ENCODE measurements at places on chromosomes 12 and 14.

GRCh38 chr14:97106166-97106565, 309.0 kb downstream of the VRK1 start:
- no peak for DNase-seq

GRCh38 chr12:103687253-103687652, 100.2 kb downstream of the STAB2 start:
- no peak for DNase-seq

GRCh38 chr12:110913119-110914056, 7.0 kb downstream of the MYL2 start:
- no peak for DNase-seq

DNA sequence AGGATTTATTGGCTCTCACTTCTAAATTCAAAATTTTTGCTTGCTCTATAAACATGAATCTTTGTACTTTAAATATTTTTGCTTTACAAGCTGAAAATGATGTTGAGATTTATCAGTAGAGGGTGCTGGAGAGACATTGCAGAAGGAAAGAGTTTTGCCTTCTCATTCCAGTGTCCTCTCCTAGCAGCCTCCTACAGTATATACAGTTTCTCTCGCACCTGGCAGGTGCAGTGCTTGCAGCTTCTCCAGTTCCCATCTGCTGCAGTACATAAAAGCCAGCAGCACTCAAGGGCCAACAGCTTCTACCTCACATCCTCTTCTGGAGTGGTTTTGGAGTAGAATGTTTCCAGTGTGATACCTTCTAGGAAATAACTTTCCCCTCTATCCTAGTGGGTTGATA, 601.8 kb upstream of the ATXN7L3B start:
- no peak for DNase-seq

- DNase-seq, result no peak
These were observed 44.2 kb downstream of the WDR20 start for GRCh38 chr14:102183886-102184285.

- no peak for DNase-seq
These were observed 13.5 kb downstream of the ANHX start for GRCh38 chr12:133222211-133222610.

- no peak for DNase-seq
These were observed 290.6 kb upstream of the OR4E1 start for GRCh38 chr14:21964180-21964579.

DNA sequence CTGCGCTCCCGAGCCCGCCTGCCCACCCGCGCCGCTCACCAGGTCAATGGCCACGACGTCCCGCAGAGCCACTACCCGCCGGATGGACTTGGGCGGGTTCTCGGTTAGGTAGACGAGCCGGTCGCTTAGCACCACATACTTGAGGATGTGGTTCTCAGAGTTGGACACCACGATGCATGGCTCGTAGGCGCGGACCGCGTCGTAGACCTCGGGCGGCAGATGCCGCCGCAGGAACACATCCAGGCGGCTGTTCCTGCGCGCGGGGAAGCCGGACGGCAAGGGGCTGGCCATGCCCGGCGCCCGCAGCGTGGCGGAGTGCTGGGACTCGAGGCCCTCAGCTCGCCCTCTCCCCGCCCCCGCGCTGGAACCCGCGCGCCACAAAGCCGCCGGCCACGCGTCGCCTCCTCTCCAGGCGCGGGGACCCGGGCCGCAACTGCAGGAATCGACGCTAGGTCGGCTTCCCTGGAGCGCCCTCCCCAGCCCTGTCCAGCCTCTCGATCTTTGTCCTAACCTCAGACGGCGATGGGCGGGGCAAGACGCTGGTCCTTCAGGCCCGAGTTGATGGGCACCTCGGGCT, at the start of gene C12orf56:
Gene C12orf56 (minus strand): TSS at position 484 of the 577 bp plus-strand sequence. CDS start 193 bp downstream, at position 291.
- peak; percentile 36 for DNase-seq

DNA sequence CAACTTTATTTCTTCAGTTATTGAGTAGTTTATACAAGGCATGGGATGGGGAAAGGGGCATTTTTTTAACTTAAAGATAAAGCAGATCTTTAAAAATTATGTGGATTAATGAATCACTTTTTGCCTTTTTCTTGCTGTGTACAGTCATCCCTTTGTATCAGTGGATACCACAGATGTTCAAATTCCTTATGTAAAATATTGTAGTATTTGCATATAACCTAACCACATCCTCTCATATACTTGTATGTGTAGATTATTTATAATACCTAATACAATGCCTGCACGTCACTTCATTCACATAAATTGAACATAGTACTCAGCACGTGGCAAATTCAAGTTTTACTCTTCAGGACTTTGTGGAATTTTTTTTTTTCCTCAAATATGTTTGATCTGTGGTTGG, 66.5 kb upstream of the MON2 start:
- no peak for DNase-seq

DNA sequence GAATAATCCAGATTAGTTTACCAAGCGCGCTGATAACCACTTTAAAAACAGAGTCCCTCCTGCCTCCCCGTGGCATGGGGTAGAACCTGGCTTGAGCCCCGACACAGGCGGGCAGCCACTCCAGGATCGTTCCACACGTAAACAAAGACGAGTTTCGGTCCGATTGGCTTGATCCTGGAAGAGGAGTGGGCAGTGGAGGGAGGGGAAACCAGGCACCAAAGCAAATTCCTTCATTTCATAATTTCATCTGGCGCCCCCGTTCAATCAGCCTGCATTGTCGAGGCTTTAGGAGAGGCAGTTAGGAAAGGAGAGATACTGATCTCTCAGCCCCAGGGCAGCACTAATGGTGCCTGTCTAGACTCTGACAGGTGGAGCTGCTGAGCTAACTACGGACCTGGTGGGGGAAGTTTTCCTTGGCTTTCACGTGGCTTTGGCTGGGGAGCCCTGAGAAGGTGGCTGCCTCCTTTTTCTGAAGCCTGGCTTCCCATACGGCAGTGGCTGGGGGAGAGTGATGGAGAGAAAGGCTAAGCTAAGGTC, 751 bp upstream of the GPRC5A start:
- no peak for DNase-seq

DNA sequence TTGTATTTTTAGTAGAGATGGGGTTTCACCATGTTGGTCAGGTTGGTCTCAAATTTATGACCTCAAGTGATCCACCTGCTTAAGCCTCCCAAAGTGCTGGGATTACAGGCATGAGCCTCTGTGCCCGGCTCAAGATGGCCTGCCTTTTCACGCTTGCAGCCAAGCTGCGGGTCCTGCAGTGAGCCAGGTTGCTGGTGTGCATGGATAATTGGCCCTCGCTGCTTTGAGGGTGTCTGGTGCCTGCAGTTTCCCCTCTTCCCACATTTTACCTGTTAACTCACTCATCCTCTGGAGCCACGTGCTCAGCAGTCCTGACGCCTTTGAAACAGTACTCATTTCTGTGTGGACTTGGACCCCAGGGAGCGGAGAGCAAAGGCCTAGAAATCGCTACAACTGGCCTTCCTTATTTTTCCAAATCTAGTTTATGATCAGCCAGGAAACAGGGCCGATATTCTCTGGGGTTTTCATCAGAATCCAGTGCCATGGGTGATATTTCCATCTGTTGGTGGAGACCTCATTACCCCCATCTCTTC, 42.2 kb downstream of the TPCN1 start:
- no peak for DNase-seq

- DNase-seq, result peak; percentile 19
These were observed 20.0 kb downstream of the MAP3K9 start for GRCh38 chr14:70789361-70789760.

GRCh38 chr12:8779281-8779680, 43.1 kb upstream of the A2ML1 start:
- DNase-seq, result no peak

DNA sequence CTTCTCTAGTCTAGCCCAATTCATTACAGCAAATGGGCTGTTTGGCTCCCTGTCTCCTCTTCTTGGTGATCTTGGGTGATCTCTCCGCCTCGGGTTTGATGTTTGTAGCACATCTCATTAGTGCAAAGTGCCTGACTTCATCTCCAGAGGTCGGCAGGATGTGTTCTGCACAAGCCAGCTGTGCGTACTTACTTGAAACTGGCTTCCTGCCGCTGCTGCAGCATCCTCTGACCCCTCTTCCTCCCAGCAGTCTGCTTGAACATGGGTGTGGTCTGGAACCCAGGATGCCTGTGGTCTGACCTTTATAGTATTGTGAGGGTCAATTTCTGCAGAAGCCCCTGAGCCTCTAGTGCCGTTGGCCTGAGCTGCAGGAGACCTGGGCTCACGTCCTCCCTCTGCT, 99.2 kb downstream of the BEGAIN start:
- DNase-seq, result no peak

GRCh38 chr14:69404883-69405282, 6.4 kb downstream of the SLC39A9 start:
- no peak for DNase-seq

DNA sequence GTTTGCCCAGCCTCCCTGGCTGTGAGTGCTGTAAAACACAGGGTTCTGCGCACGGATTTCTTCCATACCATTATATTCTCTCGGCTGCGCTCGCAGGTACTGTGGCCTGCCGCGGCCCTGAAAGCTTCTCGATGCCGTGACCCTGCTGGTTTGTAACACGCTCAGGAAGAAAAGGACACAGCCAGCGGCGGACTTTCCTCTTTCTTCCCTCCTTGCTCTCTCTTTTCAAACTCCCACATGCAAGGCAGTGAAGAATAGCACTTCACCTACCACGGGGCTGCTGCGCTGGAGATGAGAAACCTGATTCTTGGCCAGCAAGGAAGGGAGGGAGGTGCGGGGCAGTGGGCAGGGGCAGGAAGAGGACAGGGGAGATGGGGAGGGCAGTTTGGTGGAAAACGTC, 130.2 kb downstream of the RBM19 start:
- DNase-seq, result no peak

DNA sequence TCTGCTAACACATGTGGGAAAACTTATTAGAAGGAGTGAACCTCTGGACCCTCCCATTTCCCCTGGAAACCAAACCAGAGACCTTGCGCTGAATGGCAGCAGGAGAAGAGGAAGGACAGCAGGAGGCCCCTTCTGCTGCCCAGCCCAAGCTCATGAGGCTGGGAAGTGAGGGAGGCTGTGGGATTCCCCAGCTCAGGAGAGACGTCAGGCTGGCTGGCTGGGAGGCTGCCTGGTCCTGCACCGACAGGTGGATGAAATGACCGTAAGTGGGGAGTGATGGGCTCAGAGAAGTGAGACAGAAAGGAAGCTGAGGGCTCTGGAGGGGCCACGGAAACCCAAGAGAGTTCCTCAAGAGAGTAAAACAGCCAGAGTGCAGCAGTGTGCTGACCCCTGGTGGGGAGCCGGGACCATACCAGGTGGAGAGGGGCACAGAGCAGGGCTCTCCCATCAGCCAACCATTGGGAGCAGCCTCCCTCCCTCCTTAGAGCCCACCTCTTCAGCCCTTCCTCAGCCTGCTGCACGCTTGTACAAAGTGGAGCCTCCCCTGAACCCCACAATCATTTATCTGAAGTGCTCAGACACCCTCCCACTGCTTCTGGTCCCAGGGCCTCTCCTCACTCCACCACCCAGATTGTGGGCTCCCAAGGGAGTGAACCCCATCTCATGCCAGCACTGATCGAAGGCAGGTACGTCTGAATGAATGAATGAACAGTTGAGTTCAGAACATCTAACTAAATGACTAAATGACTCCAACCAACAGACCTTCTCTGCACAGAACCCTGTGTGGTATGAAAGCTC, 14.0 kb downstream of the TAMALIN start:
- DNase-seq, result peak; percentile 74

GRCh38 chr12:51678086-51678724, 87.2 kb downstream of the SCN8A start:
- DNase-seq, result peak; percentile 48

DNA sequence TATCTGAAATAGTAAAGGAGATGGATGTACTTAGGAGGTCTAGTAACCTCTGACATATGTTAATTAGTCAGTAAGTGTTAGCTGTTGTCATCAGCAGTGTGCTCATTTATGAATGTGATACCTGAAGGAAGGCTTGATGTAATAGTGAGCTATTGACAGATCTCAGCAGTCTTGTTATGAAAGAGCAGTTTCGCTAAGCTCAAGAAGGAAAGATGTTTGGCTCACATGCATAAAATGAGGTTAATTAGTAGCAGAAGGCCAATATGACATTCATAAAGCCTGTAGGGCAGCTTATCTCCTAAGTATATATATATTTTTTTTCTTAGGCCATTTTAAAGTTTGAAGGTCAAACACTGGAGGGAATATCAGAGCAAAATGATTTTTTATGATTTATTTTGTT, 2.8 kb downstream of the FAM234B start:
- DNase-seq, result no peak

DNA sequence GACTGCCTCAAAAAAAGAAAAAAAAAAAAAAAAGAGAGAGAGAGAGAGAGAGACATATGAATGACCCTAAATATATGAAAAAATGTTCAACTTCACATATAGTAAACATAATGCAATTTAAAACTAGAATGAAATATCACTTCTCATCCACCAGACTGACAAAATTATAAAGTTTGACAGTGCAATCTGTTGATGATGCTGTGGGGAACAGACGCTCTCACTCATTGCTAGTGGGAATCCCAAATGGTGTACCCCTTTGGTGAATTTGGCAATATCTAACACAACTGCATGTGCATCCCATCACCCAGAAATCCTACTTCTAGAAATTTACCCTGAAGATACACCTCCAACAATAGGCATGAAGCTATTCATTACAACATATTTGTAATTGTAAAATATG, 2.3 kb upstream of the GSG1 start:
- DNase-seq, result no peak

DNA sequence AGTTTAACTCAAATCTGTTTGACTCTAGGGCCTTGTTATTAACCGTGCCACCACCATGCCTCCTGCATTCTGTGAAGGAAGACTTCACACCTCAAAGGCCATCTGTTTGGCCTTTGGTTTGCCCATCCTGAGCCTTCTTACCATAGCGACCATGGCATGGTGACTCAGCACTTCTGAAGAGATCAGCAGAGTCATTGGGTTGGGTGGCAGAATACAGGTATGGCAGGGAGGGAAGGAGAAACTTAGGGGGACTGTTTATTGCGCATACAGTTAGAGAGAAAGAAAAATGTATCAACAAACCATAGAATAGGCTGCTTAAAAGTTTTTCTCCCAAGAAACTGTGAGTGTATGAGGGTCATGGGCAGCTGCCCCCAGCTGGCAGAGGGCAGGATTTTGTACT, 49.2 kb downstream of the DAD1 start:
- no peak for DNase-seq

DNA sequence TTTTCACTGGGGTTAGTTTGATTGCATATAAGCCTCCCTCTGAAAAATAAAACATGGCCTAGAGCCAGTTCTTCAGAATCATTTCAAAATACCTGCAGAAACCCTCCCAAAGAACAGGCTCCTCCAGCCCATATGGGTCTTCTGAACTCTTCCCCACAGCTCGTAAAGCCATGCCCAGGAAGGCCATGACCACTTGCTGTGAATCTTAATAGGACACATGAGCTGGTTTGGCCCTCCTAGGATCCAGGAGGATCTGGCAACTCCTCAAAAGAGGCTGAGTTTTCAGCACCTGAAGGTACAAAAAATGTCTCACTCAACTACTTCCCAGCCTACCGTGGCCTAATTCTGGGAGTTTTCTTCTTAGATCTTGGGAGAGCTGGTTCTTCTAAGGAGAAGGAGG, 2.4 kb downstream of the MYBPC1 start:
- no peak for DNase-seq

DNA sequence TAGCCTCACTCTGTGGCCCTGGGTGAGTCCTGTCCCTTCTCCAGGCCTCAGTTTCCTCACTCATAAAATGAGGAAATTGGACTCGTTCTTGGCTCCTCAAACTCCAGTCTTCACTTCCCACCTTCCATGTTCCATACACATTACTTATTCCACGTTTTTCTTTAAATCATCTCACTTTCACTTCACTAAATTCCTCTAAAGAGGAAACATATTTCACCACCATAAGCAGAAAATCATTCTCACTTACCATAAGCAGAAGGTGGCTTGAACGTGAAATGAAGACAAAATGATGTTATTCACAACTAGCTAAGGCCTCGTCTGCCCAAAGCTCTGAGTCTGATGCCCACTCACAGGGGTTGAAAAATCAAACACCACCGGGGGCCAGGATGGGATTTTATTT, 278.3 kb downstream of the ADGRD1 start:
- DNase-seq, result no peak
